Activated T-cell treated with anti-CD3 and anti-CD28 coated beads, Interleukin-2, amount 50 U/mL, for 72 hours (primary cell): ENCODE measurements at places on chromosomes 5 and 9.

DNA sequence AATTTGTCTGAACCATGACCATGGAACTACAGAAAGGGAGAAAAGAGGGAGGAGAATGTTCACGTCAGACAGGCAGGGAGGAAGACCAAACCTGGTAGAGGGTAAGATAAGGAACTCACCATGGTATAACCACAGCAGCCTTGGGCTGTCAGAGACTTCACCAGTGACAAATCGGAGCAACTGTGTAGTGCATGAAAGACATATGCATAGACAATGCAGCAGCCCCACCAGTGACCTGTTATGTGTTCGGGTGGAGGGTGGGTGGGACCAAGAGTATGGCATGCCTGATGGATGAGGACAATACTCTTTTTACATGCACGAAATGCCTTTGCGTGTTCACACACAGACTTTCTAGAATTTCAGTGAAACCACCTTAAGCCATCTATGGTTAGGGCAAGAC, 221.8 kb upstream of the RASEF start:
- no peak for DNase-seq

DNA sequence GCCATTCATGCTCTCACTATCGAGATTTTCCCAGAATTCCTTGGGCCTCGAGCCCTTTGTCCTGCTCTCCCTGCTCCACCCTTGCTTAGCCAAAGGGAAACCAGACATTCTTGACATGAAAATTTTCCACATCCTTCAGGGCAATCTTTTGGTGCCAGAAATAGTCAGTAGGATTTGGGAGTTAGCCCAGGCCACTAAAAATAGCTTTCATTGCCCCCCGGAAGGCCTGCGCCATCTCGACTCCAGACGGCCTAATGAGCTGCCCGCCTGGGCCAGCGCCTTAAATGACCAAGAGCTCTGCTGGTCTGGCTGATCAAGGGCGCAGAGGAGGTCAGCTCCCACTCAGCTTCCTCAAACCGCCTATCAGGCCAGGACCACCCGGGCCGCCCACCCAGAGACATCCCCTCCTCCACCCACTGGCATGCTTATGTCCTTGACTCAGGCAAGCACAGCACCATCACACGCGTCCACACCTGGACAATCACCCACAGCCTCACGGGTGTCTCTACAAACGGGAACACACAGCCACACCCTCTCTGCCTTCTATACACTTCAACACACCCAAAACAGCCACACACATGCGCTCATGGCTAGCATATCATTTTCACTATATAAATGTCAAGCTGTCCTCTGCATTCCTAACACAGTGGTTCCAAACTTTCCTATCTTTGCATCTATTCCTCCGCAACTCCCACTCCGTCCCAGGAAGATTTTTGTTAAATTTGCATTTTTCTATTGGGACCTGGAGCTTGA, 20.9 kb downstream of the DUSP1 start:
- DNase-seq: no peak

DNA sequence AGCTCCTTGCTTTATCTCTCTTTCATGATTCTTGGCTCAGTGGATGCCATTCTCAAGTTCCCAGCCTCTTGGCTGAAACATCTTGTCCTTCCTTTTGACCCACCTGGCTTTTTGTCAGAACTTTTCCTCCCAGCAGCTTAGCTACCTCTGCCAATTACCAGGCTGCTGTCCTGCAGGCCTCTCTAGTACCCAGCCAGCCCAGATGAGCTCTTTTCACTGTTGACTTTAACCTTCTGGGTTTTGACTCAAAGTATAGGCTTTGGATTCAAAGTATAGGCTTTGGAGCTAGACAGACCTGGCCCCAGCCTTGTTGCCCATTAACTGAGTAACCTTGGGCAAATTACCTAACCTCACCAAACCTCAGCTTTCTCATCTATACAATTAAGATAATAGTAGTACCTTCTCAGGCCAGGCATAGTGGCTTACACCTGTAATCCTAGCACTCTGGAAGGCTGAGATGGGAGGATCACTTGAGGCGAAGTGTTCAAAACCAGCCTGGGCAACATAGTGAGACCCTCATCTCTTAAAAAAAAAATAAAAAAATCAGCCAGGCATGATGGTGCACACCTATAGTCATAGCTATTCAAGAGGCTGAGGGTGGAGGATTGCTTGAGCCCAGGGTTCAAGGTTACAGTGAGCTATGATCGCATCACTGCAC, 6.6 kb upstream of the TMEFF1 start:
- no peak for DNase-seq

DNA sequence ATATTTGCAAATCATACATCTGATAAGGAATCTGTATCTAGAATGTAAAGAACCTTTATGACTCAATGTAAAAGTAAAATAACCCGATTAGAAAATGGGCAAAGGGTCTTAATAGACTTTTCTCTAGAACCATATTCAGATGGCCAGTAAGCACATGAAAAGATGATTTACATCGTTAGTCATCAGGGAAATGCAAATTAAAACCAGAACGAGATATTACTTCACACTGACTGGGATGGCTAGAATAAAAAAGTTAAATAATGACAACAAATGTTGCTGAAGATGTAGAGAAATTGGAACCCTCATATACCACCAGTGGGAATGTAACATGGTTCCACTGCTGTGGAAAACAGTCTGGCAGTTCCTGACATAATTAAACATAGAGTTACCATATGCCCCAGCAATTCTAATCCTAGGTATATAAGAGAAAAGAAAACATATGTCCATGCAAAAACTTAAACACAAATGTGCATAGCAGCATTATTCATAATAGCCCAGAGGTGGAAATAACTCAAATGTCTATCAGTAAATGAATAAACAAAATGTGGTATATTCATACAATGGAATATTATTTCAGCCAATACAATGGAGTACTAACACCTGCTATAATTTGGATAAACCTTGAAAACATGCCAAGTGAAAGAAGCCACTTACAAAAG, 100.4 kb upstream of the MAMDC2 start:
- no peak for DNase-seq

- no peak for DNase-seq
These were observed 31.8 kb downstream of the C5orf15 start for GRCh38 chr5:133936651-133937015.

GRCh38 chr5:116359592-116359991, 215.0 kb downstream of the SEMA6A start:
- DNase-seq: no peak

DNA sequence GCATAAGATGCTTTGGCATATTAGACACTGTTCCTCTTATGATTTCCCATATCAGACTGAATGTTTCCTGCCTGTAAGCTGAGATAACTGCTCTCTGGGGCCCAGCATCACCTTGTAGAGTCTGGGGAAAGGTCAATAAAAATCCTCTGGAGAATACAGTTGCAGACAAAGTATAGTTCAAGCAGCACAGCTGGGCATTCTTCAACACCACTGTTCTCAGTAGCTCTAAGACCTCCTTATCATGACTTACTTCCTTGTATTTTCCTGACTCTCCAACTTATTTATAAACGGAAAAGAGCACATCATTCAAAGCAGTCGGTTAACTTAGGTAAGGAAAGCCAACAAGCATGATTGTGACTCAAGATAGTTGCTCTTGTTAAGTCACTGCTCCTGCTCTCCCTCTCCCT, 208.7 kb upstream of the RASEF start:
- no peak for DNase-seq

DNA sequence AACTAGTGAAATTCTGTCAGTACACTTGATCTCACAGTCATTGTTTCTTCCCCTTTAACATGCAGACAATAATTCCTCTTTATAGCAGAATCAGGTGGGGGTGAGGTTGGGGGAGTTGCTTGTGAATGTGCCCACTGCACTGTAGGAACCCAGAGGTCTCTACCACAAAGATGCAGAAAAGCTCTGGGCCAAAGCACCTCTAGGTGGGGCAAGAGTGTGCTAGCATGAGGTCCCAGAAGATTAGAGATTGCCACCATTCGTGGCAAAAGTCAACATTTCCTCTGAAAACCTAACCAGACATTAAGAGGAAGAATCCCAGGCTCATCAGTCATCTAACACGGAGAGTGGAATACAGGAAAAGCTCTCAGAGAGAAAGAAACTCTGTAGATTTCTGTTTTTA, 74.5 kb downstream of the PTCD2 start:
- DNase-seq: no peak

- DNase-seq: no peak
These were observed 565.4 kb downstream of the TLR4 start for GRCh38 chr9:118269623-118270022.

DNA sequence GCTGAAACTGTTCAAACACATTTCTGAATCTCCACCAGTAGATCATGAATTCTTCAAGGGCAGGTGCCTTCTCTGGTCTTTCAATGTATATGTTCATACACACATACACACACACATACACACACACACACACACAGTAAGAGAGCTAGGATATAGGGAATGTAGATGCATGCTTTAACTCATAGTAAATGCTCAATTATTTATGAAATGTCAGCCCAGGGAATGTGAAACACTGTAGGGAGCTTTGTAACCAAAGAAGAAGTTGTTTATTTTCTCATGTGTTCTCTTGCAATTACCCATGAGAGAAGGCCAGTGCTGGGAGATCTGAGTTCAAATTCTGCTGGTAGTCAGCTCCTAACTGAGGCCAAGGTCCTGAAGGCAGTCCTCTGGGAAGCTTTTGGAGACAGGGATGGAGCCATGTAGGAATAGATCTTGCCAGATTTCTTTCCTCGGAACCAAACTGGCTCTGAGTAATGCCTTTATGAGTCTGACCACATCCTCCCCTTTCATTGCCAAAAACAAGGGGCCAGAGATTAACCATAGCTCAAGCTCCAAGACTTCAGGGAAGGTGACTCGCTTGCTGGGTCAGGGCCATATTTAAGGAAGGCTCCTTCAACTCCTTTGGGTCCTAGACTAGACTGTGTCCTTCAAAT, 487.0 kb upstream of the TNC start:
- no peak for DNase-seq

DNA sequence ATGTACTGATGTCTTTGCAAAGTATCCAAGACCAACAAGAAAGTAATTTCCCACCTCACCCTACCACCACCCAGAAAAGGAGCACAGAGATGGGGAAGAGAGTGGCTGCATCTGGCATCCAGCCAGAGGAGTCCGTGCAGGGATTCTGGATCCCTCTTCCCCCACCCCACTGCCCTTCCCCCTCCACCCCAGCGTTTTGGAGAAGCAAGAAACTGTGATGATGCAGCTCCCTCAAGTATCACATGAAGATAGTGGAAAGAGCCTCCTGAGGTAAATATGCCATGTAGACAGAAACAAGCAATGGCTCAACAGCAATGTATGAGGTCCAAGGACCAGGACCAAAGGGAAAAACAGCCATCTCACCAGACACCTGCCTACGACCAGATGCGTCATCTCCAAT, 153.8 kb downstream of the DEPDC1B start:
- no peak for DNase-seq

- DNase-seq: no peak
These were observed 96.8 kb downstream of the FBXO4 start for GRCh38 chr5:42021923-42022322.

DNA sequence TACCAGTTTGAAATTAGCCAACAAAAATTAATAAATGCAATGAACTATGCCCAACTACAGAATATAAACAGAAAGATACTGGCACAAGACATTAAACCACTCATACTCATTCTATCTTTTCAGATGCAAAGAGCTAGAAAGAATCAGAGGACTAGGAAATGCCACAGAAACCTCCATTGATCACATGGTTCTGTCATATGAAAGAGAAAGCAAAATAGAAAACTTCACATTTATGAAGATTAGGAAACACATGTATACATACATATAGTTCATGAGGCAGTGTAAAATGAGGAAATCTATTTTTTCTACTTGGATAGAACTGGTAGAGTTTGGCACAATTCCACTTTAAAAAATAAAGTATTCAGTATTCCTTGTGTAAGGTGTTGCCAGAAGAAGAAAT, 275.1 kb upstream of the PTGER4 start:
- DNase-seq: no peak

DNA sequence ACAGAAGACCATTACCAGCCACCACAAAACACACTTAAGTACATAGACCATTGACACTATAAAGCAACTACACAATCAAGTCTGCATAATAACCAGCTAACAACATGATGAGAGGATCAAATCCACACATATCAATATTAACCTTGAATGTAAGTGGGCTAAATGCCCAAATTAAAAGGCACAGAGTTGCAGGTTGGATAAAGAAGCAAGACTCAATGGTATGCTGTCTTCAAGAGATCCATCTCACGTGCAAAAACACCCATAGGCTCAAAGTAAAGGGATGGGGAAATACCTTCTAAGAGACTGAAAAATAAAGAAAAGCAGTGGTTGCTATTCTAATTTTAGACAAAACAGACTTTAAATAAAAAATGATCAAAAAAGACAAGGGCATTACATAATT, 113.6 kb upstream of the CD180 start:
- no peak for DNase-seq

GRCh38 chr5:152527358-152528052, 122.4 kb upstream of the NMUR2 start:
- DNase-seq: no peak

GRCh38 chr9:27280860-27281259, 16.1 kb downstream of the EQTN start:
- no peak for DNase-seq

- no peak for DNase-seq
These were observed 5.8 kb upstream of the ISL1 start for GRCh38 chr5:51377151-51378060.

GRCh38 chr9:87867391-87867790, 15.3 kb upstream of the SPATA31E1 start:
- no peak for DNase-seq

- no peak for DNase-seq
These were observed 93.2 kb upstream of the RAPGEF1 start for GRCh38 chr9:131833083-131833482.

GRCh38 chr5:14944996-14945395, 73.4 kb upstream of the ANKH start:
- no peak for DNase-seq

DNA sequence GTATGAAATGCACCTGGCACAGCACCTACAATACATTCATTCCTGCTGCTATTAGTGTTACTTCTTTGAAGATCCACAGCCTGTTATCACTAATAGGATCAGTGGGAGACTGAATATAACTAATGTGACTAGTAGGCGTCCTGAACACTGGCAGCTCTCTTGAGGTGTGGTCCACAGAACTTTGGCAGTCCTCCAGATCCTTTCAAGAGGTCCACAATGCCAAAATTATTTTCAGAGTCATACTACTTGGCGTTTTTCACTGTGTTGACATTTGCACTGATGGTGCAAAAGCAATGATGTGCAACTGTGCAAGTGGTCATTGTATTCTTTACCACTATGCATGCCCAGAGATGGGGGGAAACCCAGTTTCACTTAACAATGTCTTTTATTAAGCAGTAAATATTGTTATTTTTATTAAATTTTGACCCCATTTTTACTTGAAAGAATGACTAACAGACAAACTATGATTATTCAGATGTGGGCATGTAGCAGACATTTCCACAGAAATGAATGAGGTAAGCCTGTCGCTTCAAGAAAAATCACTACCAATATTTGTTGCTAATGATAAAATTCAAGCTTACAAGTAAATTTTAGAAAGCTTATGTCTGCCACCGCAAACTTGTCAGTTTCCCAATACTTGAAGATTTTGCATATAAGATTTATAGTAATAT, 48.9 kb downstream of the ADRB2 start:
- DNase-seq: no peak

- no peak for DNase-seq
These were observed 19.0 kb upstream of the WHRN start for GRCh38 chr9:114524247-114524681.
